ELF-1 (cell line): ENCODE measurements at places on chromosomes 13 and 19.

GRCh38 chr13:66689628-66690027, 540.5 kb downstream of the PCDH9 start:
- no peak for DNase-seq

- peak; percentile 37 for DNase-seq
These were observed 24.9 kb upstream of the TPM4 start for GRCh38 chr19:16051254-16052025.

DNA sequence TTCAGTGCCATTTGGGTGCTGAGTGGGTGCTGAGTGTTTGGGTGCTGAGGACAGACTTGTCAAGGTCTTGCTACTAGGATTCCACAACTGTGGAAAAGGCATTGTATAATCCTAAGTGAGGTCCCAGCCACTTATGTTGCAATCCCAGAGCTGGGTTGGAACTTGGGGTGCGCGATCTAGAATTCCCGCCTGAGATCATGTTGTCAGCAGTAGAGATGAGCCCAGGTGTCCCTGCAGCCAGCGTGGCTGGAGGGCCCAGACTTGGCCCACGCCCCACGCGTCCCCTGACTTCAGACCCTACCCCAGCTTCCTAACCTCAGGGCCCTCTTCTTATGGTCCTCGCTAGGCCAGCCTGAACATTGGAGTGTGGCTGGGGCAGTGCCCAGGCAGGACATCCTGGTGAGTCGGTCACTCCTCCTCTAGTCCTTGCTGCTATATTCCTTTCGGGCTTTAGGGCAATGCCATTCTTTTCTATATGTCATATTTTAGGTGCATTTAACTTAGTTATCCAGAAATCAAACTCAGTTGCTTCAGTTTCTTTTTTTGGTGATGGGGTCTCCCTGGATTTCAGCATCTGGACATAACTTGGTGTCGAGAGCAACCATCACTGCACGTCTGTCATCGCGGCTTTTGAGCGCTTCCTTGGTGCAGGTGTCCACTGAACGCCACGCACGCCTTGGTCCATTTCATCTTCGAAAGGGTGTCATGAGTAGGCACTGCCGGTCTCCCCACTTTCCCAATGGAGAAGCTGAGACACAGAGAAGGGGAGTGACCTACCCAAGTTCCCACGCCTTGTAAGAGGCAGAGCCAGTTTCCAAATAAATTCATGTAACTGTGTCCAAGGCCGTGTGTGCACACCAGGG, 46.4 kb upstream of the F7 start:
- DNase-seq: no peak

DNA sequence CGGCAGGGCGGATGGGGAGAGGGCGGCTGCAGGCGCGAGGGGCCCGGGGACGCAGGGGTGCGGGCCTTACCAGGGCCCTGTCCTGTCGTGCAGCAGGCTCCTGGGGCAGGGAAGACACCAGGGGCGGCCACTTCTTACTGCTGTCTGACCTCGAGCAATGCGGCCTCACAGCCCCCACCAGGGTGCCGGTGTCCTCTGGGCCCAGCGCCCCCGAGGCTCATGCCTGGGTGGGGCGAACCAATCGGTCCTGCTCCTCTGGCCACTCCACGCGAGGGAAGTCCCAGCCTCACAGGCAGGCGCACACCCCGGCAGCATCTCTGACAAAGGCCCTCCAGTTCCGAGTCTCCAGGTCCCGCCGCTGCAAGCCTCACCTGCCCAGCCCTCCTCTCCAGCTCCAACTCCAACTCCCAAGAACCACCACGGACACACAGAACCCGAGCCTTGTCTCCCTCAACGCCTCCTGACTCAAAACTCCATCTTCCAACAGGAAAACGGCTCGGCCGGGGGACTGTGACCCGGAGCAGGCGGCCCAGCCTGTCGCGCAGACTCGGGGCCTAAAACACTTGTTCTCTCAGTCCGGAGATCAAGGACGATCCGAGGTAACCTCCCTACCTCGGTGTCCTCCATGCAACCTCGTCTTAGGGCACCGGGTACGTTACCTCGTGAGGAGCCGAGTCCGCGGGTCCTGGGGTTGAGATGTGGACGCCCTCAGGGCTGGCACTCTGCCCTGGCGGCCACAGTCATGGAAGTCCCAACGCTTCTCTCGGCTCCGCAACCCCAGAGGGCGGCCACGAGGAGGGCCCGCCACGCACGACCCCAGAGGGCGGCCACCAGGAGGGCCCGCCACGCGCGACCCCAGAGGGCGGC, 6.5 kb downstream of the FGF22 start:
- DNase-seq: no peak

GRCh38 chr13:110471156-110471832, 90.2 kb downstream of the RAB20 start:
- DNase-seq: no peak

GRCh38 chr13:75785130-75785529, 149.0 kb downstream of the LMO7 start:
- no peak for DNase-seq

GRCh38 chr13:44101347-44102083, 221.8 kb downstream of the LACC1 start:
- no peak for DNase-seq

DNA sequence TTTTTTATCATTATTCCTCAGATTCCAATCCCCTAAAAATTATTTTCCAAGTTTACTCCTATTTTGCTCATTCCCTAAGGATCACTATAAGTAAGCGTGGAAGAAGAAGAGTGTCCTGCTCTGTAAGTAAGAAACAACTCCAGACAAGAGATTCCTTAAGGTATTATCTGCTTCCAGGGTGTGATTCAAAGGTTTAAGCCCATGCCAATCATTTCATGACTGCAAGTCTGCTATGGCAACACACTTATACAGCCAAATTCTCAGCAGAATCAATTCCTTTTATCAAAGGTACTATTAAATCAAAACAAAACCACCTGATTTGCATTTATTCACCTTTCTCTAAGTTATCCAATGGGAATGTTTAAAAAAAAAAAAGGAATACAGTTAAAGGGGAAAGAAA, 43.7 kb downstream of the FOXO1 start:
- no peak for DNase-seq

DNA sequence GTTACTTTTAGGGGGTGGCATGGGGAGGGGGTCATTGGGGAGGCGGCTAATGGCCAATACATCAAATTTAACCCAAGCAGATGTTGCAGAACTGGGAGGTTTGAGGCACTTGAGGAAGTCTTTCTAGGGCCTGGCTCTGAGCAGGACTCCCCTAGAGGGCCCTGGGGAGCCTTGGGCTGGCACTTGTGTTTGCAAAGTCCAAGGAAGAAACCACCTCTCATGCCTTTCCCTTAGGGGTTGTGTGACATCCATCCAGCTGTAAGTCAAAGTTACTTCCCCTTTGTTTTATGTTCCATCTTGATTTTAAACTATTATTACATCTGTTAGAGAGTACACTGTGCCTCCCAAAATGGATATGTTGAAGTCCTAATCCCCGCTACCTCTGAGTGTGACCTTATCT, 159.9 kb downstream of the KATNAL1 start:
- no peak for DNase-seq

DNA sequence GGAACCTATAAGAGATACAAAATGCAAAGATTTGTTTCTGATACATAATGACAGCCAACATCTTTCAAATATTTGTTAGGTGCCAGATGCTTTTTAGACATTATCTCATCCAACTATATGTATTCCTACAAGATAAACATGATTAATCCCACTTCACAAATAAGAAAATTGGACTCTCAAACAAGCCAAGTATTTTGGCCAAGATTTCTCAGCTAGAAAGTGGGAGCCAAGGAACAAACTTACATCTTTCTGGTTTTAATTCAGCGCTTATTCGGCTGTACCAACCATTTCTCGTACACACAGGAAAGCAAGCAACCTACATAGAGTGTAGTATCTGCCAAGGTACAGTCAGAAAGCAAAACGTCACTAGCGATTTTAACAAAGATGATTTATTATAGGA, 85.7 kb upstream of the SERP2 start:
- DNase-seq: no peak

DNA sequence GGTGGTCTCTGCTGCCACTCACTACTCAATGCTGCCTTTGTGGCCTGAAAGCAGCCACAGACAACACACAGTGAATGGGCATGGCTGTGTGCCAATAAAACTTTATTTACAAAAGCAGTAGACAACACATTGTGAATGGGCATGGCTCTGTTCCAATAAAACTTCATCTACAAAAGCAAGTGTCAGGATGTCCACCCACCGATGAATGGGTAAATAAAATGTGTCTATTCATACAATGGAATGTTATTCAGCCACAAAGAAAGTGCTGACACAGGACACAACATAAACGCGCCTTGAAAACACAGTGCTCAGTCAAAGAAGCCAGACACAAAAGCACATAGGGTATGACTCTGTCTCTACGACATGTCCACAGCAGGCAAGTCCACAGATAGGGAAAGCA, 20.1 kb downstream of the ZSCAN5A start:
- DNase-seq: no peak

GRCh38 chr13:98582947-98583346, 6.0 kb upstream of the STK24 start:
- no peak for DNase-seq

DNA sequence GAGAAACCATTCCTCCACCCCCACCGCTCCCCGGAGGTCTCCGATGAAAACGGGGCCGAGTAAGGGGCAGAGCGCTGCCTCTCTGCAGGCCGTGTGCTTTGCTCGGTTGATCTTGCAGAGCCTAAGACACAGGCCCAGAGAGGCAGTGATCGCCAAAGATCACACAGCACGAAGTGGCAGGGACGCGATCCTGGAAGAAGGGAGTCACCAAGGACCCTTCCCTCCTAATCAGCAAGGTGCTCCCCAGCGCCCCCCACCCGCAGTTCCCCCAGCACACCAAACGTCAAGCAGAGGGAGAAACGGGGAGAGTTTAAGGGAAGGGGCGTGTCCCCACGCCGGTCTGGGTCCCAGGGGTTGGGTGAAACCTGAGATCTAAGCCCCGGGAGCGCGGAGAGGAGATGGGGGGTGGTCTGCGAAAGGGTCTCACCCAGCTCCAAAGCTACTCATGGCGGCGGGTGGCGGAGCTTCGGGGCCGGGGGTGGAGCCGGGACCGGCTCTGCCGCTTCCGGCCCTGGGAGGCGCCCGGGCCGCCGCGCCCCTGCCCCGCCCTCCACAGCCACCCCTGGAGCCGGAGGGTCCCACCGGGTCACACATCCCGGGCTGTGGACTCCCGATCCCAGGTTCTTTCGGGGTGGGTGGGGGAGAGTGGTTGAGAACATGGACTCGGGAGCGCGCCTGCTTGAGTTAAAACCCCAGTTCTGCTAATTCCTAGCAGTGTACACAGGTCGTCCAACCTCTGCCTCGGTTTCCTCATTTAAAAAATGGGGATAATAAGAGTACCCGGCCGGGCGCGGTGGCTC, at the start of gene EML2:
EML2 (minus strand) TSS at position 468 of the 800 bp plus-strand sequence; CDS start at position 447, 21 bp downstream.
- DNase-seq: peak; percentile 89

DNA sequence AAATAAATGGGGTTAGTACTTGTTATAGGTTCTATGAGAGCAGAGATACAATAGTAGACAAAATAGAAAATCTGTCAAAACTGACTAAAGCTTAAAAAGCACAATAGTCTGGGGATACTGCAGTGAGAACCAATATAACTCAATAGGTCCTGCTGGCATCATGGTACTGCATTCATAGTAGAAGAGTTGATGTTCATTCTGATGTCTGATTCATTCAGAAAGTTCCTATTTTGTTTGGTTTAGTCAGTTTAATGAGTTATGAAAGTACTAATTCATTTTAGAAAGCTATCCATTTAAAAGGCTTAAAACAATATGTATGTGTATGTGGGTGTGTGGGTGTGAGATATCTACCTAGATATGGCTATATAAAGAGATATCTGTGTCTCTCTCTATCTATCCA, 152.8 kb downstream of the LHFPL6 start:
- DNase-seq: no peak

DNA sequence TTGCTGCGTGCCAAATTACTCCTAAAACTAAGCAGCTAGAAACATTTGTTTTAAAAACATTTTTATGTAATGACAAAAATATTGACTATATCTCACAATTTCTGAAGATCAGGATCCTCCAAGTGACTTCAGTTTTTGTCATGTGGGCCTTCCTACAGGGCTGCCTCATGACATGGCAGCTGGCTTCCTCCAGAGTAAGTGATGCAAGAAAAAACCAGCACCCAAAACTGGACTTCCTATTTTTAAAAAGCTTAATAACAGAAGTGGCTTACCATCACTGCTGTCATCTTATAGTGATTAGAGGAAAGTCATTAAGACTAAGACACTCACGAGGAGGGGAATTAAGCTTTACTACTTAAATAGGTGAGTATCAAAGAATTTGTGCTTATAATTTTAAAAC, 681.7 kb downstream of the PCDH17 start:
- no peak for DNase-seq

DNA sequence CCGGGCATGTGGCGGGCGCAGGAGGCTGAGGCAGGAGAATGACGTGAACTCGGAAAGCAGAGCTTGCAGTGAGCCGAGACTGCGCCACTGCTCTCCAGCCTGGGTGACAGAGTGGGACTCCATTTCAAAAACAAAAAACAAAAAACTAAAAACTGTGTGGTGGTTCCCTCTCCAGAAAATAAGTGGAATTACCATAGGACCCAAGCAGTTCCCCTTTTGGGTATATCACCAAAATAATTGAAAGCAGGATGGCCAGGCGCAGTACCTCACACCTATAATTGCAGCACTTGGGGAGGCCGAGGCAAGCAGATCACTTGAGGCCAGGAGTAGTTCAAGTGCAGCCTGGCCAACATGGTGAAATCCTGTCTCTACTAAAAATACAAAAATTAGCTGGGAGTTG, 15.7 kb upstream of the LDLR start:
- DNase-seq: no peak

- DNase-seq: peak; percentile 80
These were observed 4.9 kb downstream of the ARHGEF1 start for GRCh38 chr19:41887711-41888382.
